PC-9 (cell line): ENCODE measurements at places on chromosomes 2 and 18. TPM values are rescaled to one million over a fixed set of nuclear protein-coding genes. Genes with fewer than 3 reads are reported as not detected.

FEV gene
- not detected in 2 replicates for total RNA-seq

SGPP2 gene
- 0.57 and 1.1 TPM in 2 replicates for total RNA-seq

BAZ2B gene
- total RNA-seq: 28.0 and 34.9 TPM in 2 replicates

DNA sequence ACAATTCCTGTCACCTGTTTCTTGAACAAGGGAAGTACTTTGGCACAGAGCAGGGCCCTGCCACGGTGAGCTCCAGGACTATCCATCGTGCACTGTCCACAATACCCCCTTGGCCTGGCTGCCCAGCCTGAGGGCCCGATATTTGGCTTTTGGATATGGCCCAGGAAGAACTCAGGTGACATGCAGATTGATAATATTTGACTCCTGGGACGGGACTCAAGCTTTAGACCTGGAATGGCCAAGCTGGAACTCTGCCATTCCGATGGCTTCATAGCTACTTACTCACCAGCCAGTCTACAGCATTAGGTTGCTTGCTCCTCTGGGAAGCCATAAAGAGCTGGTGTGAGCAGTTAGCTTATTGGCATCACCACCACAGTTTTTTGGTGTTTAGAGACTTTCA is 26.6 kb downstream of the EML6 start:
- DNase-seq: no peak

GRCh38 chr2:207045531-207045930 is 106.2 kb downstream of the CPO start:
- no peak for DNase-seq
